ENCODE measurements at places on chromosomes 7 and 10.

DNA sequence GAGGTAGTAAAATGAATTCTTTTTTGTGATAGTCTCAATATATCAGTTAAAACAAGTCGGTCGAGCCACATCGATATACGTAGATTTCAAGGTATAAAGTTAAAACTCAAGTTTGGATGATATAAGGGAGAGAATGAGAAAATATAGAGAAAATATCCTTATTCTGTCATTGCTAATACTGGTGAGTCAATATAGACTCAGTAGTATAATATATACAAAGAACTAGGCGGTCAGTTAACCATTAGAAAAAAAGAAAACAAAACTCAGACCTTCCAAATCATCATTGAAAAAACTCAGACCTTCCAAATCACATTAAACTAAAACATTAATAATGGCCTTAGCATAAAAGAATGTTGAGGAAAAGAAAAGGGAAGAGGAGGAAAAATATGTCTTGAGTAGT is 817.1 kb upstream of the IGFBP3 start:
- no peak for DNase-seq

- DNase-seq: no peak
These were observed 81.9 kb upstream of the DNAAF5 start for GRCh38 chr7:644381-645305.

- DNase-seq: no peak
These were observed 31.8 kb downstream of the NUDT1 start for GRCh38 chr7:2273866-2274265.

DNA sequence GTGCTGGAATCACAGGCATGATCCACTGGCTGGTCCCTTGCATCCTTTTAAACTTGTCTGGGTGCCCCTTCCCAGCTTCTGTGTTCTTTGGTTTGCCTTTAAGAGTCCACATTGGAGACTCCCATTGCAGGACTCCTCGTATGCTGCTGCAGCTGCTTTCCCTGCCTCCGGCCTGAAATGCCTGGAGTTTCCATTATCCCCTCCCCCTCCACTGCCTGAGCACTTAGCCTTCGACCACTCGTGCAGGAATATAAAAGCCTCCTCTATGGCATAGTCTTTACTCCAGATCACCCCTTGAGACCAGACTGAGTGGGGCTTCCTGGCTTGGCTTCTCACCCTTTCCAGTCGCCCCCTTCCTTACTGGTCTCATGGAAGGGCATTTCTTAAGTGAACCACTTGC is 80.2 kb downstream of the RHOBTB1 start:
- no peak for DNase-seq

- DNase-seq: no peak
These were observed 14.3 kb downstream of the INSIG1 start for GRCh38 chr7:155311826-155312537.

- DNase-seq: peak; percentile 33
These were observed 699 bp downstream of the GHITM start for GRCh38 chr10:84140036-84140379.

DNA sequence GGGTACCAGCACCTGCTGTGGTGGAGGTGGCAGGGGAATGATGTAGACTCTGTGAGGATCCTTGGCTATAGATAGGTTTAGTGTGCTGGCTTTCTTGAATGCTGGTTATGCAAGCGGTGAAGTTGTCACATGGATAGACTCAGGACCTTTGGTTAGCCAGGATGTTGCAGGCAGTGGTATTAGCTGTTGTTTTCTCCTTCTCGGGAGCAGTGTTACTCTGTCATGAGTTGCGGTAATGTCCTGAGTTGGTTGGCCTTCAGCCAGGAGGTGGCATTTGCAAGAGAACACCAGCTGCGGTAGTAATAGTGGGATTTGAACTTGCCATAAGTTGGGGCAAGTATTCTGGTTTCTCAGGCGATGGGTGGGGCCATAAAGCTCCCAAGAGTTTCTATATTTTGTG is 10.8 kb downstream of the AGK start:
- DNase-seq: no peak

DNA sequence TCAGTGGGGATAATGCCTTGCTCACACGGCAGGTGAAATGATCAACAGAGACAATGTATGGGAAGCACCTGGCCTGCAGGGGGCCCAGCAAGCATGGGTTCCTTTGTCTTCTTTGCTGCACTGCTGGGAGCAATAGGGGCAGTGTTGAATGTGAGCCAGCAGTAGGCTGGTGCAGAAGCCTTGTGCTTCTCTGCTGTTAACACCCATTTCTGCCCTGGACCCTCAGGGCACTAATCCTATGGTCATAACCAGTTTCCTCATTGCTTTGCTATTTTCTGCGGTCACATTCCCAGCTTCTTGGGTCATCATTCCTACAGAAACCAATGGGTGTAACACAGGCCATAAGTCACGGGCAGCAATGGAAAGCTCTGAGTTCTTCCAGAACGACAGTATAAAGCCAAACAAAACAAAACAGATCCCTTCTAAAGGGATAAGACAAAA is 10.9 kb upstream of the LGI1 start:
- peak; percentile 95 for DNase-seq

DNA sequence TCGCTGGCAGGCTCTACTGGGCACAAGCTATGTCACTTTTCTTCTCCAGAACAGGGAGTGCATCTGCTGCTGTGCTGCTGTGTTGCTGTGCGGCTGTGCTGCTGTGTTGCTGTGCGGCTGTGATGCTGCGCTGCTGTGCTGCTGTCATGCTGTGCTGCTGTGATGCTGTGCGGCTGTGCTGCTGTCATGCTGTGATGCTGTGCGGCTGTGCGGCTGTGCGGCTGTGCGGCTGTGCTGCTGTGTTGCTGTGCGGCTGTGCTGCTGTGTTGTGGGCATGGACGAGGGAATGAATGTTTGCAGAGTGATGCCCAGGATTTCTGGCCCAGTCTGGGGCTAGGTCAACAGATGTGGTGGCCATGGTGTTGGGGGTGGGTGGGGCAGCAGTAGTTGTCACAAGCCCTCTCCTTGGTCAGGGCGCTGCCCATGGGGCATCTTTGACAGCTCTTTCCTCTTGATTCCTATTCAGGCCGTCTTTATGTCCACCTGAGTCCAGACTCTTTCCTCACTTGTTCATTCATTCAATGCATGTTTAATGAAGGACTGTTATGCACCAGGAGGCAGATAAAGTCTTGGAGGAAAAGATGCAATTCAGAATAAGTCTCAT is 55.6 kb downstream of the C10orf120 start:
- DNase-seq: no peak

- peak; percentile 56 for DNase-seq
These were observed 15.5 kb downstream of the STX1A start for GRCh38 chr7:73703757-73704639.

- no peak for DNase-seq
These were observed 186.4 kb downstream of the PDE1C start for GRCh38 chr7:31883761-31884164.

All from cardiac muscle cell (in vitro differentiated cells and primary cell).